ENCODE measurements at places on chromosomes 16 and 17.

DNA sequence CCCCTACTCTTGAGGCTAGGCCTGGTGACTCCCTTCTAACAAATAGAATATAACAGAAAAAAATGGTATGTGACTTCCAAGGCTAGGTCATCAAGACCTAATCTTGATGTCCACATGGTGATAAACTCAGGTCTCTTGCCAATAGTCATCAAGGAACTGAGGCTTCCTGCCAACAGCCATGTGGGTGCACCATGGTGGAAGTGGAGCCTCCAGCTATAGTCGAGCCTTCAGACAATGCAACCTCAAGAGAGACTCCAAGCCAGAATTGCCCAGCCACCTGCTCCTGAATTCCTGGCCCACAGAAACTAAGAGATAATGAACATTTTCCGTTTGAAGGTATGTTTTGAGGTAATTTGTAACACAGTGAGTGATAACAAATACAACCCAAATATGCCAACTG, 55.9 kb upstream of the SREBF1 start:
- DNase-seq, result no peak

- DNase-seq, result peak; percentile 77
Measured at GRCh38 chr16:66483689-66484452, 56.8 kb downstream of the BEAN1 start.

DNA sequence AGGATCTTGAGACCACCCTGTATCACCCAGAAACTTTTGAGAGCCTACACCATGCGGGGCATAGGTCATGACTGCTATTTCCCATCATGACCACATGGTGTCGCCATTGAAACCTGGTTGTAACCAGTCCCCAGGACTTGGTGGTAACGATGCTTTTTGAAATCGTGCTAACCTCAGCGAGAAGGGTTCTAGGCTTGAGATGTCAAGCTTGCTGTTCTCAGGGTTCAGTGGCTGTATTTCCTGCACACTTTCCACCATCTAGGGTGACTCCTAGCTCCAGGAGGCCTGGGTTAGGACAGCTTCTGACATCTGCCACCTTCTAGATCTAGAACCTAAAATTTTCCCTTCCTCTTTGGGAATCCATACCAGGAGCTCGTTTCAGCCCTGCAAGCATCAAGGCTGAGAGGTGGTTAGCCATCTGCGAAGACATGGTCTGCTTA, 13.0 kb upstream of the SPNS3 start:
- peak; percentile 78 for DNase-seq

- no peak for DNase-seq
Measured at GRCh38 chr16:4410335-4411075, 5.9 kb downstream of the CORO7 start.

DNA sequence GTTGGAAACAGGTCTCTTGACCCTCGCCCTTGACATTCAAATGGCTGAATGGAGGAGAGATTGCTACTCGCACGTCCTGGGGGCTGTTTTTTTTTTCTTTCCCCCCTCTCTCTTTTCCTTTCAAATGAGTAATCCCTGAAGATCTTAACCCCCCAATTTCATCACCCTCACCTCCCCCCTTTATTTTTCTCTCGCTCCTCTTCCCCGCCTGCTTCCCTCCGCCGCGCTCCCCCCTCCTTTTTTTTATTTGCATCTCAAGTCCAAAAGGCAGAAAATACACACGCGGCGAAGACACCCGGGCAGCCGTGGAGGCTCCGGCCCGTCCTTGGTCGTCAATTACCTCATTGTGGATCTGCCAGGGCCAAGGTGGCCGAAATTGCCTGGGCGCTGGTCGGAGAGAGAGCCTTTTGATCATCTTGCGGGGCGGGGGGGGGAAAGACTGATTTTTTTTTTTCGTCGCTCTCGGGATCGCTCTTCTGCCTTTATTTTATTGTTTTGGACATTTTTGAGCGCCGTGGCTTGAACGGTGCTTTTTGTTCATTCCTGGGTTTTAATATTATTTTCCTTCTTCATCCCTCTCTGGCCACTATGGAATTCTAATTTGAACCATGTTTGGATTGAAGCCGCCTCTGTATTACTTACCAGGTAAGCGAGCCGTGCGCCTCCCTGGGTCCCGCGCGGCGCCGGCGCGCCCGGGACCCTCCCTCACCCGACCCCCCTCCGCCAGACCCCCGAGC, 57.2 kb upstream of the GSE1 start:
- peak; percentile 46 for DNase-seq

- DNase-seq, result no peak
Measured at GRCh38 chr17:33564146-33564545, 271.1 kb upstream of the ASIC2 start.

DNA sequence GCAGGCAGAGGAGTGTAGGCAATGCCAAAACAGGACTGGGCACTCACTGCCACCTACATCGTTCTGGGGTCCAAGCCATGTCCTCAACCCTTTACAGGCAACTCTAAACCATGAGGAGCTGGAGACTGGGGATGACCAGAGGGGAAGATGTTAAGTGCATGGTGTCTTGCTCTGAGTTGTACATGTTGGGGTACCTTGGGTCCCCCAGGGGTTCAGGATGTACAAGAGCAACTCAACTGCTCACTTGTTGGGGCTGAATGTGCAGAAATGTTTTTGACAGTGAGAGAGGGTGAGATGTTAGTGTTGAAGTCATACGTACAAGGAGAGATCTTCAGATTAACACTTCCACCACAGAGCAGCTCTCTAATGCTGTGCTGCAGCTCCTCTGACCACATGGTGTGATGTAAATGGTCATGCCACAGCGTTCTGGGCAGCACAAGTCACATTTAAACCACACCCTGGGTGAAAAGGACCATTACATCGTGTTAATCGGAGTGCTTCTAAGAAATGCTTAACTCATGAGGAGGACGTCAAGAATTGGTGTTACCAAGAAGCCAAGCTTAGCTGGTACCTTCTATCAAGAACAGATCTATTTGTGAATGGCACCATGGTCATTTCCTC, 2.4 kb downstream of the CCL18 start:
- peak; percentile 62 for DNase-seq

GRCh38 chr16:12539185-12539929, 264.3 kb downstream of the CPPED1 start:
- DNase-seq, result no peak

- DNase-seq, result peak; percentile 25
Measured at GRCh38 chr17:42843358-42843934, 934 bp upstream of the AOC2 start.

- no peak for DNase-seq
Measured at GRCh38 chr17:49866882-49867413, 19.1 kb upstream of the TAC4 start.

DNA sequence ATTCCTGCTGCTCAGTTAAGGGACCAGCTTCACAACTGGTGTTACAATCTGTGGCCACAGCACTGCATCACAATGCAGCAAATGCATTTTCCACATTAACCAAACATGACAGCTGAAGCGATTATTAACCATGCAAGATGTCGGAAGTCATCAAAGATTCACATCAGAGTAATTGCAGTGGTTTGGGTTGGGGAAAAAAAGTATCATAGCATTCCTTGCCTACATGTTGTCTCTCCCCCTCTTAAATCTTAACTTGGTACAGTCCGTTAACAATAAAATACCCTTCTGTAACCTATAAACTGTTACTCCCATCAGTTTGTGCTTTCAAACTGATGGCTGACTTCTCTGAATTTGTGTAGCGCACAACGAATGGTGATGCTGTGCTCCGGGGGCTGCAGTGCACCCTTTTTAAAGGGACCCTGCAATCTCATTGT, 51.6 kb downstream of the NUP93 start:
- no peak for DNase-seq

GRCh38 chr16:9123871-9124270, 32.4 kb downstream of the HAPSTR1 start:
- DNase-seq, result no peak

DNA sequence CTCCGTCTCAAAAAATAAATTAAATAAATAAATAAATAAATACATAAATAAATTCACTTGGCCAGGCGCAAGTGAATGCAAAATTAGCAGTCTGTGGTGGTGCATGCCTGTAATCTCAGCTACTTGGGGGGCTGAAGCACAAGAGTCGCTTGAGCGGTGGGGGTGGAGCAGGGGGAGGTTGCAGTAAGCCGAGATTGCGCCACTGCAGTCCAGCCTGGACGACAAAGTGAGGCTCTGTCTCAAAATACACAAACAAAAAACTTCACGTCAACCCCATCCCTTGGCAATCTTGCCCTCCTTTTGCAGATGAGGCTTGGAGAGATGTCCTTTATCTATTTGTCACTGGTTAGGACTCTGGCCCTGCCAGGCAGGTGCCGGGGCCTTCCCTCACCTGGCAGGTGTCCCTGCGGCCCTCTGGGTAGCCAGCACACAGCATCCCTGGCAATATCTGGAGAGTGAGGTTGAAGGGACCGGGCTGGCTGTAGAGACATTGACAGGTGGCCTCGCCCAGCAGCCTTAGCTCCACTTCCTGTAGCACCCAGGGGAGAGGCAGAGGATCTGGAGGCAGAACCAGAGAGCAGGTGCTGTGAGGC, 4.4 kb downstream of the PRSS36 start:
- DNase-seq, result no peak

GRCh38 chr17:37779554-37779953, 34.7 kb upstream of the HNF1B start:
- DNase-seq, result no peak

DNA sequence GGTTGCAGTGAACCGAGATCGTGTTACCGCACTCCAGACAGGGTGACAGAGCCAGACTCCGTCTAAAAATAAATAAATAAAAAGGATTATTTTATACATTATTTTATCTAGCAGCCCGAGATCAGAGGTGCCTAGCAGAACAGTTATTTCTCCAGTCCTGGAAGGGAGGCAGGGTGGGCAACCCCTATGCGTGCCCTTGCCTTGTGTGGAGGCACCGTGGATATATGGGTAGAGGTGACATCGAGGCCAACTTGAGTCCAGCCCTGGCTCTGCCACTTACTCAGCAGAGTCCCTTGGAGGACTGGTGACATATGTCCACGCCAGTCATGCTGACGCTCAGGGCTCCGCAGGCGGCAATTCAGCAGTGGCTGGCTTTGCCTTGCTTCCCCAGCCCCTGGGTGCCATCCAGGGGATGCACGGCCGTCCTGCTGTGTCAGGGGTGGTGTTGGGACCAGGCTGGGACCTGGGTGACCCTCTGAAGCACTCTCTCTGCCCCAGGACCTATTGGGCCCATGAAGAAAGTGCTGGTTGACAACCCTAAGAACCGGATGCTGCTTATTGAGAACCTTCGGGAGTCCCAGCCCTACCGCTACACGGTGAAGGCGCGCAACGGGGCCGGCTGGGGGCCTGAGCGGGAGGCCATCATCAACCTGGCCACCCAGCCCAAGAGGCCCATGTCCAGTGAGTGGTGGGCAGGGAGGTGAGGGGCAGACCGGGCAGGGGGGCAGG, 13.2 kb downstream of the GALK1 start:
- DNase-seq, result no peak

- DNase-seq, result no peak
Measured at GRCh38 chr17:77432742-77433141, 292.0 kb downstream of the SEC14L1 start.

DNA sequence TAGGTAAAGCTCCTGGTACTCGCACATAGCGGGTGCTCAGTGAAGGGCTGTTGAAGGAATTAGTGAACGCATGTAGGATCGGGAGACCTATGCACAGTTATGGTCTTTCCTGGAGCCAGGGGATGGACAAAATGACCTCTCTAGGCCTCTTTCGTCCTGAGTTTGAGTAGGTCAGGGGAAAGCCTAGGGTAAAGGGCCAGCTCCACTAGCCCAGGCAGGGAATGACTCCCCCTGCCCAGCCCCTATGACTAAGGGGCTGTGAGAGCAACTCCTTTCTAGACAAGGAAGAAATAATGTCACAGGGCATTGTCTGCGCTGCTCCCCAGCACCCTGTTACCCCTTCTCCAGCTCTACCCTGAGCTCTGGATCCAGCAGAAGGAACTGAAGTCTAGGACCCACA, 24.6 kb upstream of the FMNL1 start:
- no peak for DNase-seq

GRCh38 chr17:63774969-63775265, 947 bp downstream of the DDX42 start:
- DNase-seq, result peak; percentile 19

GRCh38 chr17:70947636-70948565, 778.6 kb downstream of the KCNJ2 start:
- no peak for DNase-seq

DNA sequence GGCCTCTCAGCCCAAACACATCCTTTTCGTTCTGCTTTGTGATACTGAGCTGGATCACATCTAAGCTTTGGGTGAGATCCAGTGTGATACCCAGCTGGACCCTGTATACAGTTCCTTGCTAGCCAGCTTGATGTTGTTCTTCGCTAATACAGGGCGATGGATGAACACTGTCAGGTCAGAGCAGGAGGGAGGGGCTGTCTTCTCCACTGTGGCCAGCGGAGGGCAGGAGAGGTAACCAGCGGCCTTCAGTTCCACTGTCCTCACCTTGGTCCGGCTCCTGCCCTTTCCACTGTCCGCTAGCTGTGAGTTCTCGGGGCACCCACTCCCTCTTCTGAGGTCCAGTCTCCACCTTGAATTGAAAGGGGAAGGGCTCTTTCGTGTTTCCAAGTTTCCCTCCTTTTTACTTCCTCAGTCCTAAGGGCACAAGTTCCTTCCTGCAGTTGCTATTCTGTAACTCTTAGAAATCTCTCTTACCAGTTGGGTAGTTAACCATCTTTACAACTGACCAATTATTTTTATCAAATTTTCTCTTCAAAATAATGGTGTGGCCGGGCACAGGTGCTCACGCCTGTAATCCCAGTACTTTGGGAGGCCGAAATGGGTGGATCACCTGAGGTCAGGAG, 3.0 kb upstream of the ZNF213 start:
- peak; percentile 43 for DNase-seq
